Endothelial cell of umbilical vein (primary cell): ENCODE measurements at places on chromosomes 16 and 17. TPM values are rescaled to one million over a fixed set of nuclear protein-coding genes. Genes with fewer than 3 reads are reported as not detected.

Gene PRSS21
- not detected in 2 replicates for total RNA-seq

Gene FADS6
- total RNA-seq: not detected in 2 replicates

Gene B4GALNT2
- total RNA-seq: 0.11 and 0.14 TPM in 2 replicates

Gene GPR139
- not detected in 2 replicates for total RNA-seq

Gene RASD1
- 15.7 and 21.3 TPM in 2 replicates for total RNA-seq

Gene ATP2C2
- not detected in 2 replicates for total RNA-seq

Gene CES3
- total RNA-seq: not detected in 2 replicates

Gene ITGB3
- total RNA-seq: 49.9 and 60.0 TPM in 2 replicates

Gene TEX19
- total RNA-seq: not detected in 2 replicates

Gene TRIM47
- total RNA-seq: 56.7 and 67.7 TPM in 2 replicates

Gene SPIRE2
- total RNA-seq: 2.4 and 3.1 TPM in 2 replicates

Gene MT1G
- not detected in 2 replicates for total RNA-seq

Gene C17orf67
- total RNA-seq: 5.6 and 5.8 TPM in 2 replicates

Gene ATP2A1
- 2.3 and 2.5 TPM in 2 replicates for total RNA-seq

Gene CNGB1
- not detected in 2 replicates for total RNA-seq

Gene MILR1
- total RNA-seq: 1.2 and 1.6 TPM in 2 replicates

Gene SUMO2
- total RNA-seq: 424 and 437 TPM in 2 replicates

Gene GPRC5B
- 24.3 and 42.3 TPM in 2 replicates for total RNA-seq

Gene PSMD11
- total RNA-seq: 153 and 161 TPM in 2 replicates

Gene PERCC1
- total RNA-seq: not detected in 2 replicates

Gene OR4D1
- total RNA-seq: not detected in 2 replicates

Gene ZNF423
- 3.2 and 8.1 TPM in 2 replicates for total RNA-seq

Gene SBK1
- 0.51 and 0.60 TPM in 2 replicates for total RNA-seq

Gene GDPD3
- 17.9 and 18.6 TPM in 2 replicates for total RNA-seq

Gene GRAP
- 43.6 and 44.5 TPM in 2 replicates for total RNA-seq

Gene CPHXL2
- total RNA-seq: not detected in 2 replicates

Gene CACNG3
- total RNA-seq: not detected in 2 replicates

Gene TRPV3
- total RNA-seq: not detected in 2 replicates

Gene KLHDC4
- 46.2 and 46.7 TPM in 2 replicates for total RNA-seq
